Activated CD4-positive, alpha-beta T cell treated with anti-CD3 and anti-CD28 coated beads, Interleukin-2, amount 50 U/mL, for 16 hours (primary cell): ENCODE measurements at places on chromosomes 13 and 19.

- DNase-seq, result no peak
Measured at GRCh38 chr19:17327654-17328516, 6.8 kb downstream of the ANO8 start.

DNA sequence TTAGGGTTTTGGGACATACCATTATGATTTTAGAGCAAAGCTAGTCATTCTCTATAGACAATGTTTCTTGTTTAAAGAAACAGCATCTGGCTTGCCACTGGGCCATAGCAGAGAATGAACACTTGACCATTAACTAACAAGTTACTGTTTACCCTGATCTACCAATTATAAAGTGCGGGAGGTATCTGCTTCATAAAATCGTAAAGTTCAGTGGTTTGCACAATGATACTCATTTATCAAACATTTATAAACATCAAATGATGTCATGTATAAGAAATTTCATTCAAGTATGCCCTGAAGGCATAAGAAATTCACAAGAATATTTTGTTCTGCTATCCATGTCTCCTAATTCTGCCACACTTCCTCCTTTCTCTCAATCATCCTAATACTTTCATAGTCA is 139.2 kb downstream of the PCDH20 start:
- no peak for DNase-seq

DNA sequence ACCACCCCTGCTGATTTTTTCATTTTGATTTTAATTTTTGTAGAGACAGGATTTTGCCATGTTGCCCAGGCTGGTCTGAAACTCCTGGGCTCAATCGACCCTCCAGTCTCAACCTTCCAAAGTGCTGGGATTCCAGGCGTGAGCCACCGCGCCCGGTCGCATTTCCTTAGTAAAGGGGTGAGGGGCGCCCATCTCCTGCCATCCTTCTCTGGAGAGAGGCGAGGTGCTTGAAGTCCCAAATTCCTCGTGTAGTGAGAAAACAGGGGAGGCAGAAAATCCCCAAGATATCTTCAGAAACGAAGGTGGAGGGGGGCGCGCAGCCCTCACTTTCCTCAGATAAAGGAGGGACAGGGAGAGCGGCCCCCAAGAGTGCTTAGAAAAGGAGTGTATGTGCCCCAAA is 21.0 kb upstream of the GATAD2A start:
- DNase-seq, result no peak

DNA sequence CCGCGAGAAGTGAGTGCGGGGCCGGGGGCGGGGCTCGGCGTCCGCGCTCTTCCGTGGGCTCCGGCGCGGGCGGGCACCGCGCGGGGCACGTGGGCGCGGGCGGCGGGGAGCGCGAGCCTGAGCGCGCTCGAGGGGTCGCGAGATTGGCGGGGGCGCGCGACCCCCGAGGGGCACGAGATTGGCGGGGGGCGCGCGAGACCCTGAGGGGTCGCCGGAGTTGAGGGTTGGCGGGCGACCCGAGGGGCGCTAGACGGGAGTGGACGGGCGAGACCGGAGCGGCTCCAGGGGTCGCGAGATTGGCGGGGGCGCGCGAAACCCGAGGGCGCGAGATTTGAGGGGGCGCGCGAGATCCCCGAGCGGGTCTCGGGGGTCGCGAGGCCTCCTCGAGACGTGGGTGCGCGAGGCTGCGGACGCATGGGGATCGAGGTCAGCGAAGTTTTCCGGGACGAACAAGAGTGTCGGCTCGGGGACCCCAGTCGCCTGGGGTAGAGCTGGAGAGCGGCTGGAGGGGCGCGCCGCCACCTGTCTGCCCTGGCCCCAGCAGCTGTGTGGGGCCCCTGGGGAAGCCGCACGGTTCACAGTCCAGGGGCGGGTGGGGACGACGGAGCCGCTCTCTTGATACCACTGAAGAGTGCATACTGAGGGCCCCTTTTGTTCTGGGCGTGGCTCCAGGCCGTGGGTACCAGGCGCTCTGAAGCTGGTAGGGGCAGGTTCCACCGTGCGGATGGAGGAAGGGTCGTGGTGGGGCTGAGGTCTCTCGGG is 682 bp downstream of the SSBP4 start:
- DNase-seq, result peak; percentile 61

DNA sequence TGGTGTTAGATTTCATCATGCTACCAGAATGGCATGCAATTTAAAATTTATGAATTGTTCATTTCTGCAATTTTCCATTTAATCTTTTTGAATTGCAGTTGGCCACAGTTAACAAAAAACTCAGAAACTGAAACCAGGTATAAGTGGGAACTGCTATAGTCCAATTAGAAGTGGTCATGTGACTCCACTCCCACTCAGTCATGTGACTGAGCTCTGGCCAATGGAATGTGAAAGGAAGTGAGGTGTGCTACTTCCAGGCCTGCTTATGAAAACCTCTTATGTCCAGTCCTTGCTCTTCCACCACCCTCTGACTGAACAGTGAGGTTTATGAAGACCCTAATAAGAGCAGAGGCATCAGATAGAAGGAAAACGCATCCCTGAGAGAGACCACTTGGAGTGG is 47.0 kb downstream of the DLEU7 start:
- DNase-seq, result no peak

- no peak for DNase-seq
Measured at GRCh38 chr19:49679771-49680413, 2.8 kb downstream of the PRMT1 start.

DNA sequence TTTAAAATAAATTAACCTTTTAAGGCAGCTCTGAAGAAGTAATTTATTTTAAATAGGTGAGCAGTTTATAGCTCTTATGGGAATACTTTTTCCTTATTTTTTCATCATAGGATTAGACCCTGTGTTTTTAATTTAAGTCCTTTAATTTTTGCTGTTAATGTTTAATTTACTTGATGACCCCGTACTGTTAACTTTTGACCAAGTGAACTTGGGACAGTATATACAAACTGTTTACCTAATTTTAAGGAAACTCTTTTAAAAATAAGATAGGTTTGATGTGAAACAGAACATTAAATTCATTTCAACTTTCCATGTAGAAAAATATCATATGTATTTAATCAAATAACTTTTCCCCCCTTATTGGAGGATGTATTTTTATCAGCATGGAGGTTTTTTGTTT is 74.4 kb downstream of the KCNRG start:
- no peak for DNase-seq
